ENCODE measurements at places on chromosomes 12 and 14.

- DNase-seq: no peak
Measured at GRCh38 chr14:60805841-60806430, 71.4 kb downstream of the MNAT1 start.

GRCh38 chr14:100778526-100778882, 47.4 kb upstream of the MEG3 start:
- no peak for DNase-seq

DNA sequence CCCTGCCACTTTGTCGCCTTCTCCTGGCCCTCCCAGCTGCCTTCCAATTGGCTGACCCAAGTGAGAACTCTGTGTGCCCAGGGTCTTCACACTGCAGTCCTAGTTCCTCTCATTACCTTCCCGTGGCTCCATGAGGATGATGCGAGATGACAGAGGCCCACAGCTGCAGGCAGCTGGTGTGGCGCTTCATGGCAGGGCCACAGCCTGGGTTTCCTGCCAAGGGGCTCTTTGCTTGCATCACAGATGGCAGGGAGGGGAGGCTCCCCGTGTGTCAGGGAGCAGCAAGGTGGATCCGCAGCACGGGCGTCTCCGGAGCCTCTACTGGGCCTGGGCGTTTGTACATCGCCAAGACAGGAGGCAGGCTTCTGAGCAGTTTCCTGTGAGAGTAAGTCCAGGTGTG, 28.9 kb downstream of the DEGS2 start:
- DNase-seq: no peak

DNA sequence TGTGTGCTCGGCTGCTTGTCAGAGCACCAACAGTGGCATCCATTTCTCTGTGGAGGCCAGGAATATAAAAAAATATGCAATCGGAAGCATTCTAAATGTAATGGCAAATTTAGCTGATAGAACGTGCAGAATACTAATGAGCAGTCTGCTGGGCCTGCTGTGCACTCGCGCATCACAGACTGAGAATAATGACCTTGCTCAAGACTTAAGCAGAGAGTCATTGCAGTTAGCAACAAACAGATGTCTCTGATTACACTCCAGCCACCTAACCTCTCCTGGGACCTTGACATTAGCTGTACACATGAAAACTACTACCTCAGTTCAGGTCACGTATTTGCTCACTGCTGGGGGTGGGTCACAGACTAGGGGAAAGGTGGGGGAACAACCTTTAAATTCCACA, 269.2 kb upstream of the DAAM1 start:
- no peak for DNase-seq

DNA sequence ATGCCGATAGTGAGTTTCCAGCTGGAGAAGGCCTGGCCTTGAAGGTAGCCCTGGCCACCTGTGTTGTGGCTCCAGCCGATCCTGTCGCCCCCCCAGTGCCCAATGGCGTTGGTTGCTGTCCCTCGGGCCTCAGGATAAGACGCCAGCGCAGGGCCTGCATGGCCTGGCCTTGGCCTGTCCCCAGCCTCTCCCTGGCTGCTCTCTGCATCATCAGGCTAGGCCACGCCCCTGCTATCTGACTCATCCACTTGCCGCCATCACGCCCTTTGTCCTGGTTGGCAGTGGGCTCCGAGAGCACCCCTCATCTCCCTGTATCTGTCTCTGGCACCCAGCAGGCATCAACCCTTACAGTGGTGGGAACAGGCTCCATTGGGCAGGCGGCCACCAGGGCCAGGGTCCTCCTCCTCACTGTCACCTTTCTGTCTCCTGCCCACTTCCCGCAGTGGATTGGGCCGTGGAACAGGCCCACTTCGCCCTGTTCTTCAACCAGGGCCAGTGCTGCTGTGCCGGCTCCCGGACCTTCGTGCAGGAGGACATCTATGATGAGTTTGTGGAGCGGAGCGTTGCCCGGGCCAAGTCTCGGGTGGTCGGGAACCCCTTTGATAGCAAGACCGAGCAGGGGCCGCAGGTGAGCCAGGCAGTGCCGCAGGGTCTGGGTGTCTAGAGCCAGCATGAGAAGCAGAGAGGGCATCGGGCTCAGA, 25.6 kb downstream of the ALDH2 start:
- no peak for DNase-seq

GRCh38 chr14:96098309-96098998, 59.3 kb downstream of the C14orf132 start:
- DNase-seq: no peak

GRCh38 chr14:64745511-64746091, 41.4 kb downstream of the PLEKHG3 start:
- DNase-seq: no peak

DNA sequence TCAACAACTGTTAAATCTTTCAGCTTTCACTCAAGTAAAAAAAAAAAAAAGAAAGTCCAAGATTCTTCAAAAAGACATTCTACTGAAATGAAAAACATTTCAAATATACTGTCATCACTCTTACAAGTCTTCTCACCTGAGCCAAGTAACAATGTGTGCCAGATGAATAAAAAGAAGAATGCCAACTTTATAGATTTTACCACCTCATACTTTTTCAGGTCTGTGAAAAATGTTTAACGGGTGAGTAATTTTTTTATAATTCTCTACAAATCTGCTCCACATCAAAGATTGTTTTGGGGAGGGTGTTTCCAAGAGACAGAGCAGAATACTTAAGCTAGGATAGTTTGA, 181.0 kb upstream of the BMP4 start:
- no peak for DNase-seq

GRCh38 chr12:46414591-46415268, 42.2 kb upstream of the SLC38A2 start:
- DNase-seq: no peak

DNA sequence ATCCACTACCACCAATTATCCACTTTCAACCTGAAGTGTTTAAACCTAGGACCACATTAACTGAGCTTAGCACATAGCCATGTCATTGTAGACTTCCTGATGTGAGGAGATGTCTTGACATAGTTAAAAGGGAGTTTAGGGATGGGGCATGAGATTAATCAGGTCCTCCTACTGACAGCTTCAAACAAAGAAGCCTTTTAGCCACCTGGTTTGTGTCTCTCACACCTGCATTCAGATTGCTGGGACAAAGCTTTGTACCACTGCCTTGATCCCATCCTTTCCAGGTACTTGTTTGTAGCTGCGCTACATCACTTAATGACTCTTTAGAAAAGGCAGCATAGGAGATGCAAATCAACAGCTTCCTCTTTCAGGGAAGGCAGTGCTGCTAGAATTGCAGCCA, 340.7 kb upstream of the DDHD1 start:
- no peak for DNase-seq

- peak; percentile 45 for DNase-seq
Measured at GRCh38 chr14:106436310-106436905, 910.0 kb downstream of the TMEM121 start.

DNA sequence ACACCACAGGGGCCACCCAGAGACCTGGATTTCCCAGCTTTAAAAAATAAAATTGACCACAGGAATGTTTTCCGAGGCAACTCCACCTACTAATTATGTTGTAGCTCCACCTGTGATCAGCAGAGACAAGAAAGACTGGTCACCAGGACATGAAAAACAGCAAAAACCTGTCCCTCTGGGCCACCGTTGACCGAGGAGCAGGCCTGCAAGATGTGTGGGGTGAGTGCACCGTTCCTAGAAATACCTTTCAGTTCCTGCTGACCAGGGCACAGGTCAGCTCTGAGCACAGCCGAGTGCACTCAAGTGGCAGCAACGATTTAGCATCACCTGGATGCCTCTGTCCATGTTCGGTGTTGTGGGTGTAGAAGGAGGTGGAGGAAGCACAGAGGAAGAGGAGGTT, 16.9 kb downstream of the FZD10 start:
- DNase-seq: no peak

GRCh38 chr12:66584673-66585072, 94.2 kb downstream of the GRIP1 start:
- no peak for DNase-seq

DNA sequence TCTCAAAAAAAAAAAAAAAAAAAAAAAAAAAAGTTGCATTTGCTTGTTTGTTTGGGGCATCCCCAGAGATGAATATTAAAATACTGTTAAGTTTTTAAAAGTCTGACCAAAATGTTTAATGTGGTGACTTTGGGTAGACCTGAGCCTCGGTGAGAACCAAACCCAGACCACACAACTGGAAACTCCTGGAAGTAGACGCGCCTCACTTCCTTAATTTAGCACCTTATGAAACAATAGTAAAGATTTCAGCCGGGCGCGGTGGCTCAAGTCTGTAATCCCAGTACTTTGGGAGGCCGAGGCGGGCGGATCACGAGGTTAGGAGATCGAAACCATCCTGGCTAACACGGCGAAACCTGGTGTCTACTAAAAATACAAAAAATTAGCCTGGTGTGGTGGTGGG, 9.3 kb downstream of the NFKBIA start:
- DNase-seq: no peak

- no peak for DNase-seq
Measured at GRCh38 chr12:32091696-32092095, 15.0 kb upstream of the BICD1 start.

DNA sequence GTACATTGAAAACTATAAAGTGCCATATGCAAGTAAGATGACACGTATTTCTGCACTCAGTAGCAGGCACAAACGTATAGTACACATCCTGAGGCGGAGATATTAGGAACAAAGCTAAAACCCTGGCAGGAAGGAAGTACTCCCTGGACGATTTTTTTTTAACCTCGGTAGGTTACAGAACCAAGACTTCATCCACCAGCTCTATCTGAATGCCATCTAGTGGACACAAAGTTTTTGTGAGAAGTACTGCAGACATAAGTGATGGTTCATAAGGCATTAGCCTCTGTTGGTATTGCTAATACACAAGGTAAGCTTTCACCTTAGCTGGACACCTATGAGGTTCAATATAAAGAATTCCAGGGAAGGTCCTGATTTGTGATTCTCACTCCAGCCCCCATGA, 83.0 kb upstream of the CCDC196 start:
- DNase-seq: no peak

- DNase-seq: no peak
Measured at GRCh38 chr14:96754845-96755184, 42.4 kb upstream of the VRK1 start.

Data from activated effector memory CD4-positive, alpha-beta T cell treated with Interleukin-2 at 50 U/mL for 16 hours (primary cell).